ENCODE measurements at places on chromosomes 4 and X. TPM values are rescaled to one million over a fixed set of nuclear protein-coding genes. Genes with fewer than 3 reads are reported as not detected.

DNA sequence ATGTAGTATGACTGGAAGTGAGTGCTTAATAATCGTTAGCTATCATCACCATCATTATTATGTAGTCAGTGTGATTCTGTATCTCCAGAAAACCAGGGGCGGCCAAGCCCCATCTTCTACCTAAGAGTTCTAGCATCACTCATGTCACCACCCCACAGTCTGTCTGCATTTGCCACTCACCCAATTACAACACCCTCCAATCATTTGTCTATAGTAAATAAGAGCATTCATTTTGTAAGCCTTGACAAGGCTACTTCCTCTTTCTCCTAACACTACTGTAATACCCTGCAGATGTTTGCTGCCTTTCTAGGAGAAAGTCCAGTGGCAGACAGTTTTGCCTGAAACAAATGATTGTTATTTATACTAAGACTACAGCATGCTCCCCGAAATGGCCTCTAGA is 15.8 kb upstream of the IL21 start:
- no peak for DNase-seq
- H3K27ac ChIP-seq = no peak overlapping the region
- no peak overlapping the region for H3K4me3 ChIP-seq
- no peaks in the 10 kb centered on the region for H3K27me3 ChIP-seq
- H3K4me1 ChIP-seq = peaks cover 34% of the 10 kb centered on the region

DNA sequence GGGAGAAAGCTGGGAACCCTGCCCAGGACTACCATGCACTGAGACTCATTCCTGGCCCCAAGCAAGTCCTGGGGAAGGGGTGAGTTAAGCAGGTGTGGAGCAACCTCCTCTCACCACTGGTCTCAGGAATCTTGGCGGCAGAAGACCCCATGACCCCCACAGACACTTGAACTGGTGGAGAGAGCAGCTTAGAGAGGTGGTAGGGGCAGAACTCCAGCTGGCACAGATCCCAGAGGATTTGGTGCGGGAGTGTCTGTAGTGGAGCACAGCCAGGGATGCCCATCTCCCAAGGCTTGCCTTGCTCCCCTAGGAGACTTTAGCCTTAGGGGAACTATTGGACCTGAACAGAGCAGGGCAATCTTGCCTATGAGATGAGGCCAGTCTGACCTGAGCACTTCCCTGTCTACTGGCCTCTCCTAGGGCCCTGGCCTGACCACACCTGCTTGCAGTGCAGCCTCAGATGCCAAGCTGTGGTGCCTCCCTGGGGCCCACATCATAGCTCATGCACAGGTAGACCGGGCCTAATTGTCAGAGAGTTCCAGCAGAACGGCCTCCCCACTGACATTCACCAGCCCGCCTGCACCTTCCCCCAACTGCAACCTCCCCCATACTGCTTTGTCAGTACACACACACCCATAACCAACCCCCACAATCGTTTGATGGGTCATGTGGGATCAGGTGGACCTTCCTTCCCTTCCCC is 78.0 kb downstream of the NAA11 start:
- H3K36me3 ChIP-seq = no peaks in the 10 kb centered on the region
- no peak overlapping the region for H3K4me3 ChIP-seq
- DNase-seq = no peak

DNA sequence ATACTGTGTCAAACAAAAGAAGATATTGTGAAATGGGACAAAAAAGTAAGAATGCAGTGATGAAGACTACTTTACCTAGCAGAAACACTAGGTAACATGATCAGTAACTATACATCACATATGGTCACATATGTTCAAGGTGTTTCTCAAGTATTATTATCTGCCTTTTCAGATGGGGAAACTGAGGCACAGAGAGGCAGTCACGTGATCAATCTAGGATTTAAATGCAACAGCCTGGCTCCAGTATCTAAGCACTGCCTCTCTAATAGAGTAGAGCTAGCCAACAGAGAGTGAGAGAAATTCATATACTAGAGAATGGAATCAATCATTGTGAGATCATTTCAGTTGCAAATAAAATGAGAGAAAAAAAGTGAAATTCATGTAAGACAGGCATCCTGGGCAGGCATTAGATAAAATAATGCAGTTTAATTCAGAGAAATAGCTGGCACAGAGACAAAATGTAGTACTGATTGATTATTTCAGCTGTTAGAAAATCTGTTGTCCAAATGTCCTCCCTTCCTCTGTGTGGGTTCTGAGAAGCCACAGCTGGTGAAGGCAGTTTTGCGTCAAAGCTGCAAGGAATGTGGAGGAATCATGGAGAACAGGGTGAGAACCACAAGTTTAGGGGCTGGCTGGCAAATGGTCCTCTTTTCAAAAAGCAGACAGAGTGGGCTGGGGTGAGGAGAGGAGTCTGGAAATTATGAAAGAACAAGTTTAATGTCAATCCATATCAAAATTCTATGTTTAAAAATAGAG is 26.0 kb downstream of the SMIM43 start:
- H3K27ac ChIP-seq = no peak overlapping the region
- no peaks in the 10 kb centered on the region for H3K4me1 ChIP-seq
- no peak overlapping the region for H3K4me3 ChIP-seq
- no peaks in the 10 kb centered on the region for H3K36me3 ChIP-seq
- H3K27me3 ChIP-seq = peaks cover 14% of the 10 kb centered on the region
- DNase-seq = no peak

The PLK4 gene
- total RNA-seq = 60.1 TPM
